Stimulated activated naive CD4-positive, alpha-beta T cell (primary cell): ENCODE measurements at places on chromosomes 1 and 21.

GRCh38 chr1:158716335-158716734 lies 4.2 kb downstream of the OR6K3 start:
- no peak for DNase-seq

DNA sequence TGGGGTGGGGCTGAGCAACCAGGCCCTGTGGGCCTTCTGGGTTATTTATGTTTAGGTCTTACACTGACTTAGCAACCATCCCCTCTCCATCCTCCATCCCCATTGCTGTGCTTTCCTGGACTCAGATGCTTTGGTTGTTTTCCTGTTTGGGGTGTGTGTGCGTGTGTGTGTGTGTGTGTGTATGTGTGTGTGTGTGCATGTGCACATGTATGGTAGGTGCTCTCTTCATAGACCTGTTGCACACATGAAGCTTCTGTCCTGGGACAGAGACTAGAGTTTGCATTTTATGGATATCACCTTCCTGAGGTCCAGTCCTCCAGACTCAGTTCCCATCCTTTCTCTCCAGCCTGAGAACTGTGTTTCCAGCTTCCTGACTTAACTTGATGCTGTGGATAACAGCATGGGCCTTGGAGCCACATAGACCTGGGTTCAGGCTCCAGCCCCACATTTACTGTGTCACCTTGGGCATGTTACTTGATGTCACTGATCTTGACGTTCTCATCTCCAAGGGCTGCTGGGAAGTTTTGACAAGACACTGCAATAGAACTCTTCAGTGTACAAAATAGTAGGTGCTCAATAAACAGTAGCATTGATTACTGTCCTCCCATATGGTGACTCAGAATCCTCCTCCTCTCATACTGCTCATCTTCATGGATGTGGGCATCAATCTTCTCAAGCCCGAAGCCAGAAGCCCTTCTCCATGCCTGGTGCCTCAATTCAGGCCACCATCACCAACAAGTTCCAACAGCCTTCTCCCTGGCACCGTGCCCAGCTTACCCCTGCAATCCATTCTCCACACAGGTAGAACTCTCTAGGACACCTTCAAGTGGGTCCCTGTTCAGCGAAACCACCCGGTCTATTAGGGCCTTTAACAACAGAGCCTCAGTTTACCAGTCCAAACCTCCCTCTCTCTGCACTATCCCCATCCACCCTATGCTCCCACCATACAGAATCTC lies 181.8 kb upstream of the EDN2 start:
- no peak for DNase-seq

GRCh38 chr1:185317034-185317885 lies at the start of gene IVNS1ABP:
IVNS1ABP (minus strand) TSS chr1:185317243; CDS start chr1:185309493, 7,750 bp downstream.
- DNase-seq, result peak; percentile 98

GRCh38 chr1:87129606-87130005 lies 199.1 kb upstream of the LMO4 start:
- no peak for DNase-seq

DNA sequence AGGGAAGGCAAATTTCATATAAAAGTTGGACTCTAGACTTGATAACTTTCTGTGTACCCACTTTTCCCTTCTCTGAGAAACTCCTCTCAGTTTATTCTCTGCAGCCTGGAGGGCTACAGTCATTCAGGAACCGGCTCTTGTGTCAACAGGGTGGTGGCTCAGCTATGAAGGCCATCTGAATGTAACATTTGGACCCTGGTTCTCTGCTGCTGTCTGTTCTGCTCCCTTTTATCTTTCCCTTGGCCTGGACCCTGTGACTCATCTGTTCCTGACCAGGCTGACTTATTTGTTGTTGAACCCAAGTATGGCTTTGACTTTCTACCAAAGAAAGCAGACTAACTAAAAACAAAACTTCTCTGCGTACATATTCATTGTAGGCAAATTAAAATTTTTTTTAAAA lies 75.4 kb downstream of the CENPF start:
- peak; percentile 13 for DNase-seq

DNA sequence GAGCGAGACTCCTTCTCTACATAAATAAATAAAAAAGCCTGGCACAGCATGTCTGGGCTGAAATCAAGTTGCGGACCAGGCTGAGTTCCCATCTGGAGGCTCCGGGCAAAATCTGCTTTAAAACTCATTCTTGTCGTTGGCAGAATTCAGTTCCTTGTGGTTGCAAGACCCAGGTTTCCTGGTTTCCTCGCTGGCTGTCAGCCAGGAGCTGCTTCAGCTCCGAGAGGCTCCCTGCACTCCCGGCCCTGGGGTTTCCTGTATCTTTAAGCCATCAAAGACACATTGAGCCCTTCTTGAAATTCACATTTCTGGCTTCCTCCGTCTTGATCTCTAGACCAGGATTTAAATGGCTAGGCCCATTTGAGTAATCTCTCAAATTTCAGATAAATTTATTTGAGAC lies 20.6 kb upstream of the SCCPDH start:
- DNase-seq, result no peak

- DNase-seq, result no peak
These were observed 142.1 kb downstream of the RYR2 start for GRCh38 chr1:237183963-237184540.

- DNase-seq, result no peak
These were observed 11.8 kb upstream of the BACE2 start for GRCh38 chr21:41156142-41156541.

DNA sequence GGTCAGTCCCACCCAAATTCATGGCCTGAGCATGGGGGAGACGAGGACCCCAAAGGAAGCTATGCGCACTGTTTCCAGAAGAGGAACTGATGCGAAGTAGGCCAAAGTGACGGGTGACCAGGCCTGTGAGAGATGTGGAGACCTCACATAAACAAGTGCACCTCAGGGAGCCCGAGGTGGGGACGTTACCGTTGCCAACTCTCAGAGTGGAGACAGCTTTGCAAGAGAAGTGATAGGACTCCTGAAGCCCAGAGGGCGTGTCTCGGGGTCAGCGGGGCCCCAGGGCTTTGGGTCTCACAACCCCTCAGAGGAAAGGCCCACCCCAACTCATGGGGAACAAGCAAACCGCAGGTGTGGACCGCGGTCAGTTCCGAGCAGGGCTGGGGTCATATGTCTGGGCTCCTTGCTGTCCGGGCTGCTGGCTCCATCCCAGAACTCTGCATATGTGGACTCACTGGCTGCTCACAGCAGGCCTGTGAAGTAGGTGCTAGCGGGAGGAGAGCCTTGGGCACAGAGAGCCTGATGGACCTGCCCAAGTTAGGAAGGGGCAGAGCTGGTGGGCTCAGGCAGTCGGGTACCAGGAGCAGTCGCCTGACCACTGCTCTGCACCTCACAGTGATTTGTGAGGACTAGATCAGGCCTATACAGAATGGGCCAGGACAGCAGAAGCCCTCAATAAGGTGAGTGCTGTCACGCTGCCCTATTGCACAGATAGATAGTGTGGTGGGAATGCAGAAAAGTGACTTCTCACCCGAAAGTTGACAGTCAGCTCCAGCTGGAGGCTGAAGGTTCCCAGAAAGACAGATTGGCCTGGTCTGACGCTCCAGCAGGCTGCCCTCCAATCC lies 26.2 kb downstream of the STUM start:
- DNase-seq, result no peak

GRCh38 chr1:169877800-169878491 lies 15.8 kb downstream of the SCYL3 start:
- DNase-seq, result no peak

DNA sequence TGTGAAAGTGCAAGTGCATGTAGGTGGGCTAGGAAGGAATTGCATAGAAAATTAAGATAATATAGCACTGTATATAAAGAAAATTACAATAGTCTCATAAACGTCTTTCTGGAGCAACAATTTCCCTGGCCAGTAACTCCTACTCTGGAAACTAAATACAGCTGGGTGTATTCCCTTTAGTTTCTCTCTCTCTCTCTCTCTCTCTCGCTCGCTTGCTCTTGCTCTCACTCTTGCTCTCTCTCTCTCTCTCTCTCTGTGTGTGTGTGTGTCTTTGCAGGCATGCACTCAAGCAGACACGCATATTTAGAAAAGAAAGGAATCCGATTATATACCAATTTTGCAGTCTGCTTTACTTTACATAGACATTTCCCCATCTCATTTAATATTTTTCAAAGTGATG lies 14.7 kb downstream of the S100A10 start:
- DNase-seq, result no peak

GRCh38 chr1:12460121-12460520 lies 157.9 kb downstream of the DHRS3 start:
- no peak for DNase-seq

DNA sequence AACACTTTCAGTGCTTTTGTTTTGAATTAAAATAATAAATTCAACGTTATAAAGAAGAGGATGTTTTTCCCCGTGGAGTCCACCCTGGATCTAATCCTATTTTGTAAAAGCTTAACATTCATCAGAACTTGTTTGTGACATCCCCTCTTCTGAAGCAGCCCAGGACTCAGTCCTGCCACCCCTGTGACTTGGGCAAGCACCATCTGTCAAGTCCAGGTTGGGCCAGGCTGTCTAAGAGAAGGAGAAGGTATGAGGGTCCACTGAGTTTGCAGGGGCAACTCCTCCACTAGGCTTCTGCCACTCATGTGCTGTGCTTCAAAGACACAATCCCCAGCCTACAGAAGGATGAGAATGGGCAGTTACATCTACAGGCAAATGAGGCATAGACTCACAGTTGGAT lies 59.7 kb downstream of the MT1HL1 start:
- no peak for DNase-seq

DNA sequence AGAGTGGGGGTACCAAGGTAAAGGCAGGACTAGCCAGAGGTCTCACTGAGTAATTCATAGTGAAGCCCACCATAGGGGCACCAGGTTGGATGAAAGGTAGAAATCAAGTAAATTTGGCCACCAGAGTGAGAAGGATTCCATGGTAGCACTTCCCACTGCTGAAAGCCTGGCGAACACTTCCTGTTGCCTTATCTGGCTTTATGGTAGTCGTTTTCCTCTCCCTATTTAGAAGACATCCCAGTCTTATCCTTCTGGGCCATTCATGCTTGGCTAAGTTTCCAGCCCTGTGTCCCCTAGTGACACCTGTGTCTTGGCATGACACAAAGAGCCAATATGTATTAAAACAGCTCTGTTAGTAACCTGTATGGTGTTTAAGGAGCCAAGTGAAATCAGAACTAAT lies 74.3 kb upstream of the SIPA1L2 start:
- DNase-seq, result no peak
